ENCODE measurements at places on chromosomes 2 and 18.

DNA sequence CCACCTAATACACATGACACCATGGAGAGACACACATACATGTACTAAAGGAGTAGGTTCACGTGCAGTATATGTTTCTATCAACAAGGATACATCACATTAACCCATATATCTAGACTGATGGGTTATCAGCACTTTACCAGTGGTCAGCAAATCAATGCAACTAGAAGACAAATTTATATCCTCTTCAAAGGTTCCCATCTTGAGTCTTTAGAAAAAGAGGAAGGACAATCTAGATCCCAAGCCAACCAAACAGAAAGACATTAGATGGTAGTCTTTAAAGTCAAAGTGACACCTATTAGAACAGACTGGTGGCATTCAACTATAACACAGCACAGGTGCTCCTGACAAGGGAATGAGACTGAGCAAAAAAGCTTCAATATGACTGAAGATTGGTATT is 13.8 kb upstream of the SERTAD2 start:
- no peak for DNase-seq

- no peak for DNase-seq
These were observed 205.9 kb downstream of the PTGR3 start for GRCh38 chr18:75003039-75003438.

DNA sequence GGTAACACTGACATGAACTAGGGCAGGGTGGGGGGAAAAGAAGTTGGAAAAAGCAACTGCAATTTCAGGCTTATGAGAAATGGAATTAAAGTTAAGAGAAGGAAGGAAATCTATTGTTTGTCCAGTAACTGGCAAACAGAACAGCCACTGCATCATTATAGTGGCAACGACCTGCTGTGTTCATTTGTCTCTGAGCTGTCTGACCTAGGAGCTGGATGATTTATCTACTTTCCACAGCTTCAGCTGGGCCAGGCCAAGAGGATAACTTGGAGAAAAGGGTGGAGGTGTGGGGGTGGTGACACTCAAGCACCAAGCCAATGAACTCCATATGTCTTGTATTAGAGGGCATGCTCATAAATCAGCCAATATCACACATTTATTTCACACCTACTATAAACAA is 291.5 kb upstream of the KLHL29 start:
- DNase-seq, result no peak

- no peak for DNase-seq
These were observed 1.7 kb downstream of the LYPD1 start for GRCh38 chr2:132668189-132668823.

- no peak for DNase-seq
These were observed 111.5 kb upstream of the RNU4ATAC start for GRCh38 chr2:121419081-121419699.

Data from stimulated activated CD4-positive, alpha-beta T cell treated with anti-CD3 and anti-CD28 coated beads, Interleukin-4, amount 100 ng/mL, for 4 hours (primary cell).